Placental pericyte (primary cell): ENCODE measurements at places on chromosomes 1 and 21. TPM values are rescaled to one million over a fixed set of nuclear protein-coding genes. Genes with fewer than 3 reads are reported as not detected.

KIFAP3 gene
- 16.0 and 27.9 TPM in 2 replicates for total RNA-seq

C4BPA gene
- not detected in 2 replicates for total RNA-seq

AMPD1 gene
- not detected in 2 replicates for total RNA-seq

PODN gene
- 10.2 and 110 TPM in 2 replicates for total RNA-seq

RSPH1 gene
- under 0.01 TPM in 1 of 2 replicates, not detected in the other for total RNA-seq

BCAR3 gene
- 41.6 and 82.3 TPM in 2 replicates for total RNA-seq

TMCO4 gene
- total RNA-seq = 16.5 and 19.7 TPM in 2 replicates

DCAF8 gene
- total RNA-seq = 76.8 and 76.9 TPM in 2 replicates
